Activated CD8-positive, alpha-beta memory T cell treated with anti-CD3 and anti-CD28 coated beads for 1 hour (primary cell): ENCODE measurements at places on chromosomes 12 and 14.

- DNase-seq: no peak
Measured at GRCh38 chr14:34041220-34041619, 90.3 kb upstream of the EGLN3 start.

- no peak for DNase-seq
Measured at GRCh38 chr14:55532645-55533344, 47.2 kb upstream of the KTN1 start.

- DNase-seq: no peak
Measured at GRCh38 chr12:43459285-43459684, 92.7 kb downstream of the ADAMTS20 start.

- DNase-seq: no peak
Measured at GRCh38 chr12:29734734-29735133, 49.0 kb downstream of the TMTC1 start.

GRCh38 chr14:36161776-36162175 is 14.7 kb downstream of the PTCSC3 start:
- DNase-seq: no peak

- DNase-seq: peak; percentile 17
Measured at GRCh38 chr12:113048716-113049127, 7.8 kb upstream of the DTX1 start.

DNA sequence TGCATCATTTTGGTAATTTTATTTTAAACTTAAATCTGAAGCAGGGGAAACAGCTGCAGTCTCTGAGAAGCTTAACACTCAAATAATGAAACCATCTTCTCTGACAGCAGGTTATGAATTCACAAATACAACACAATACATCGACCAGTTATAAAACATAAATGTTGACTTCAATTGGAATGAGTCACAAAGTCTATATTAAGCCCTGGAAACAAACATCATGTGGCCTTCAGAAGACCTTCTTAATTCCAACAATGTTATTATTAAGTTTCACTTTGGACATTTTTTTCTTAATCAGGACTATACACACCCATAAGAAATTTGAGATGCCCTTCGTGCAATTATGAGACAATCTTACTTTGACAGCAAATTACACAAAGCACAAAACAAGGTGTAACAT is 68.9 kb downstream of the CEP128 start:
- no peak for DNase-seq

GRCh38 chr12:58358369-58358768 is 417.0 kb downstream of the ATP23 start:
- no peak for DNase-seq

- DNase-seq: no peak
Measured at GRCh38 chr14:96098309-96098998, 59.3 kb downstream of the C14orf132 start.

DNA sequence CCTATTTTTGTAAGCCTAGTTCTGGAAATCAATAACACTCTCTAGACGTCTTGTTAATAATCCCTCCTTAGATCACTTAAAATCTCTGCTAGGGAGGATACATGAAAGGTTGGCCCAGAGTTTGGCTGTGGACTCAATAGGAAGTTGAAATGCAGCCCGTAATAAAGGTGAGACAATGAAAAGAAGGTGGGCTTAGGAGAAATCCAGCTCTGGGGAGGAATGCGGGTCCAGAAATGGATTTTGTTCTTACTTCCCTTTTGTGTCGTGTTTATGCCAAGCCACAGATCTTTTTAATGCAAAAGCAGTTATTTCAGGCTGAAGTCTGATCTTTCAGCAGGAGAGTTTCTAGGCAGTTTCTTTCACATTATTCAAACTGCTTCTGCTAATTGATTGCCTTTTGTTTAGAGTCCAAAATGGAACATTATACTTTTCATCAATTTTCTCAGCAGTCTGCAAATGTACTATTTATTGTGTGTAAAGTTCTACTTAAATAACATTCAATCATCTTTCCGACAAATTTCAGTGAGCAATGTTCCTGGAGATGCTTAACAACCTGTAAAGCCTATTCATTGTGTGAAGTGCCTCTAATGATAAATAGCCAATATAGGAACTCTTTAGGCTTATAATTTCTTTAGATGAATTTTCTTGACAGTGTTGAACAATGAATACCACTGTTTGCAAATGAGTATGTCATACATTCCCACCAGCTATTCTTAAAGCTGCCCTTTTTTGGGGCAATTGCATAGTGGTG is 252.9 kb upstream of the KRR1 start:
- no peak for DNase-seq
